ENCODE measurements at places on chromosomes 5 and 9.
A peak's percentile ranks its signal among the peaks of the same experiment; 100 is the strongest.

DNA sequence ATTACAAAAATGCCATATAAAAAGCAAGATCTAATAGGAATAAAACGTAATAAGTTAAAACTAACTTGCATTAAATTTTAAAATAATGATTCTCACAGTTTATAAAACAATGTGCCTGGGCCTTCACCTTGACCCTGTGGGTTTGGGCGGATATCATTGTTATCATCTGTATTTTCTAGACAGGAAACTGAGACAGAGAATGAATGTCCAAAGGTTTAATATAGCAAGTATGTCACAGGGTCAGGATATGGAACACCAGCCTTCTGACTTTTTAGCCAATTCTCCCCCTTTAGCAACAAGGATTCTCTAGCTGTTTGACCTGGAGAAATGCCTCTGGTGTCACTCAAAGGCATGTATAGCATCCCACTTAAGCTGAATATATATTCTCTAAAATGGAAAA lies 67.2 kb downstream of the ITGA1 start:
- no peak for DNase-seq

- no peak for DNase-seq
Observed at GRCh38 chr9:68648971-68649370, 56.1 kb upstream of the PIP5K1B start.

DNA sequence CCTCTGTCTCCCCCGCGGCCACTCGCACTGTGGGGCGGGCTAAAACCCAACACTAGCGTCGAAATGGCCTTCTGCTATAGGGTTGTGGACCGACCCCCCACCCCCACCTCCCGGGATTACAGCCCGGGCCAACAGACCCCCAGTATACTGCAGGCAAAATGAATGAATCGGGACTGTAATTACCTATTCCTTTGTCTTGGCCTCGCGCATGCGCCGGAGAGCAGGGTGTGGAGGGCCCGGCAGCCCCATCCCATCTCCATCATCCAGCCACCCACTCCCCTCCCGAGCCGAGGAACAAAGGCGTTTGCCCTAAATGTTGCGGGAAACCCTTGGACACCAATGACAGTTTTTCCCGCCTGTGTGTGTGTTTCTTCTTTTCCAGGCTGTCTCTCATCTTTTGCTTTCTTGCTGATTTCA lies 1.6 kb downstream of the BASP1 start:
- peak; percentile 72 for DNase-seq

DNA sequence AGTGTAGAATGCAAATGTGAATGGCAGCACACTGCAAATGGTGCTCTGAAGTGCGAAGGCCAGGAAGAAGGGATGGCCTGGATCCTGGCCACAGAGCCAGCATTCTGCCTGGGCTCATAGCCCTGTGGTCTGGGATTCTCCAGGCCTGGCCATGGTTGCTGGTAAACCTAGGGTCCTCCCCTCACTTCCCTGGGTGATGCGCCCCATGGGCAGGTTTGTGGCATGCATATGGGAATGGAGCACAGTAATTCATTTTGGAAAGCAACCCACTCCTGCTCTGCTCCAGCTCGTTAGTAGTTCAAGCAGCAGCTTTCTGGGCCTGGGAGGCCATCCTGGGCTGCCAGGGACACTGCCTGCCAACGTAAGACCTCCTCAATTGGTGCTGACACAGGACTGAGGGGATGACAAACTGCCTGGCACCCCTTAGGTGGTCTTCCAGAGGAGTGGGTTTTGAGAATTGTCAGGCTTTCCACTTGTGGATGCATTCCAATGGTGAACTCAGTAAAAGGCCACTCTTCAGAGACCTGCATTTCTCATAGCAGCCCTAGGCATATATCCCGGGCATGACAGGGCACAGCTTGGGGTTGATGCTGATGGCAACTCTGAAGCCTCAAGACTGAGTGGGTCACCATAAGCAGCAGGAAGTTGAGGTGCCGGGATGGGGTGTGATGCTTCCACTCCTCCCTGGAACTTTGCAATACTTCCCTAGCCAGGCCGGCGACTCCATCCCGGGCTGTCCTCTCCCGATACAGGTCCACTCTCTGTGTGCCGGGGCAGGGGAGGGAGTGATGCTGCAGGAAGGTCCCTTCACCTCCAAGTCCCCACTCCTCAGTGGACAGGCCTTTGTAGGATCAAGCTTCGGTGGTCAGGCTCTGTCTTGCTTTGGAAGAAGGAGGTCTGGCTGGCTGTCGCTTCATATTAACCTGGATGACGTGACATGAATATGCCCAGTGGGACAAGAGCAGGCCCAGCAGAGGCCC lies 1.2 kb upstream of the SLC25A48 start:
- DNase-seq, result peak; percentile 62

DNA sequence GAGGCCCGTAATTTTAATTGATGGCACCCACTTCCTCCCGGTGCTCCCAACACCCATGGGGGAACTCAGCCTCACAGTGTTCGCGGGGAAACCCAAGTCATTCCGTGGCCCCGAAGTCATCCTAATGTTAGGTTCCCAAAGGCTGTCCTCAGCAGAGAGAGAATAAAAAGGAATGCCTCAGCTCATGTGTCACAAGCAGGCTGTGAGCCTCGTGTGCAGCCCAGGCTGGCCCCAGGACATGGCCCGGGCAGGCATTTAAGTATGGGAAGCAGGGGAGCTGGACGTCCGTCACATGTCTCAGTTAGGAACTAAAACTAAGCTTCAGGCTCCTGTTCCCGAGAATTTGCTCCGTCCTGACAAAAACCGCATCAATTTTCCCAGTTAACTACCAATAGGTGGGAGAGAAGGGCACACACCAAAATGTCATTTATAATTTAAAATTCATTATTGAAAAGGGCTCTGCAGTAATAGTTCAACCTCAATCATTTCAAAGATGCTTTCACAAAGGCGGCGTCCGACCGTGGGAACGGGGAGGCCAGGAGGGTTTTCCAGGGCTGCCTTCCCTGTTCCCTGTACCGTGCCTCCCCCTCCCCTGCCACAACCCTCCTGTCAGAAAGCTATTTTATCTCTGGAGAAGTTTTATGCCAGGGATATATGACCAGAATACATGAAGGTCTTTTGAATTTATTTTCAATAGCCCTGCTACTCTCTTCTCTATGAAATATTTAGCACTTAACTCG lies 137.3 kb downstream of the FSTL4 start:
- no peak for DNase-seq

DNA sequence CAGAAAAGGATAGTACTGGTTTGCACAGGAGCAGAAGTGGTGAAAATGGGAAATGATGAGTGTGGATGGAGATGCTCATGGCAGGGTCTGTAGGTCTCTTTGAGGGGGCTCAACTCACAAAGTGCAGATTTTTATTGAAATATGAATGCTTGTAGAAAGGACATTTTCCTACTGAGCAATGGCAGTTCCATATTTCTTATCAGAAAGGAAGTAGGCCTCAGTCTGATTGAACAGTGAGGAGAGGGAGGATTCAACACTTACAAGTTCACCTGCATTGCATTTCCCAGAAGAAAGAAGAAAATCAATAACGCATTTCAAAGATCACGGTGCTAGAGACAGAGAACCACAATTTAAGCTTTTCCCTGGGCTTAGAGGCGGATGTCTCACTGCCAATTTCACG lies 49.2 kb downstream of the ANXA2R start:
- DNase-seq, result no peak

GRCh38 chr9:11335011-11335410 lies 722.2 kb upstream of the PTPRD start:
- DNase-seq, result no peak

DNA sequence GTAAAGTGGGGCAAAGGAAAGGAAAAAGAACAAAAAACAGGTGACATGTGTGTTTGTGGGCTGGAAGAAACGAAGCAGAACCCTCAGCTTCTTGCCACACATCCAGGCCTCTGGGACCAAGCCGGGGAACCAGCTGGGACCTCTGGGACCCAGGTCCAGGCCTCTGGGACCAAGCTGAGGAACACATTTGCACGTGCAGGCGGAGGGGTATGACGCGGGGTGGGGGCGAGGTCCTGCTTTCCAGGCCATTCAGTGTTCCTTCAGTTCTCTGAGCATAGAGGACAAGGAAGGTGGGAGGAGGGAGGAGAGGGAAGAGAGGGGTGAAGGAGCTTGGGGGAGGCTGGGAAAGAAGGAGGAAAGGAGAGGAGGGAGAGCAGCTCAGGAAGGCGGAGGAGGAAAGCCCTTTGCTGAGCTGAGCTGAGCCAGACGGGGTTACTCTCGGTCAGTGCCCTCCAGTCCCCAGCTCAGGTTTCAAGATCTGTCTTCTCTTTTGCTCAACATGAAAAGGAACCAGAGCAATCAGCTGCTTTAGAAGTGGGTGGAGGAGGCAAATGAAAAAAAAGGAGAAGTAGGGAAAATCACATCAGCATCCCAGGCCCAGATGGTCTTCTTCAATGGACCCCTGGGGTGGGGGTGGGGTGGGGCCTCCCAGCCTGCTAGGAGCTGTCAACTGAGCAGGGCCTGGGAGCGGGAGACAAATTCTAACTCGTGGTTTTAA lies 59.1 kb downstream of the ABCA1 start:
- no peak for DNase-seq

GRCh38 chr9:104580562-104580961 lies 11.6 kb downstream of the OR13C8 start:
- DNase-seq, result no peak

GRCh38 chr9:136178773-136179075 lies 26.2 kb downstream of the LHX3 start:
- DNase-seq, result no peak

DNA sequence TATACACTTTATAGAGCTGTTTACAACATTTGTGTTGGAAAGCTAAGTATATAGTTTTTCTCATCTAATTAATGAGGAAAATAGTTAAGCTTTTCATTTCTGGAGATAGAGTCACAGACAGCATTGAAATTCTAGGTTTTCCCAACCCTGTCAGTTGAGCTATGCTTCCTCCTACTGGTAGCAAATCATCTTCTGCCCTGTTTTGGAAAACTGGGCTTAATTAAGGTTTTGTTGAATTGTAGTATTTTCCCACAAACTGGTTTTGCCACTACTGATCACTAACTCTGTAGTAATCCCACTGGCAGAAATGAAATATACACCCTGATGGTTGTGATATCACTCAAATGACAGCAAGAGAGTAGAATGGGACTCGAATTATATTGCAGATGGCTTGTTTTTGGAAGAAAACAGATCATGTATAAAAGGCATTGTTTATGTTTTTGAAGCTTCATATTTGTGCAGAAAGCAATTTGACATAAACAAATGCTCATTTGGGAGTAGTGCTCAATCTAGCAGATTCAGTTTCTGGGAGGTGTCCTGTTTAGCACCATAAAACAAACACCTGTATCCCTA lies 46.6 kb downstream of the CD180 start:
- no peak for DNase-seq

DNA sequence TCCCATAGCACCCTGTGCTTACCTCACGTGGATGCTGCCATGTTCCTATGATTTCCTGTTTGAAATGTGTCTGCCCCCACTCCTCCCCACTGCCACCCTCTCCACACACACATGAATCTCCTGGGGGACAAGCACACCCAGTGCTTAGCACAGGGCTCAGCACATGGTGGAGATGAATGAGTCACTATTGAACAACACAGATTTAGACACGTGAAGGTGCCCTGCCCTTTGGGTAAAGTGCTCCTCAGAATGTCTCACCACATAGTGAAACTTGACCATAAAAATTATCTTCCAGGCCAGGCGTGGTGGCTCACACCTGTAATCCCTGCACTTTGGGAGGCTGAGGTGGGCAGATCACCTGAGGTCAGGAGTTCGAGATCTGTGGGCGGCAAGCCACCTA lies 98.8 kb upstream of the PCA3 start:
- DNase-seq, result no peak
